ENCODE measurements at places on chromosomes 12 and 14.
A peak's percentile ranks its signal among the peaks of the same experiment; 100 is the strongest.

DNA sequence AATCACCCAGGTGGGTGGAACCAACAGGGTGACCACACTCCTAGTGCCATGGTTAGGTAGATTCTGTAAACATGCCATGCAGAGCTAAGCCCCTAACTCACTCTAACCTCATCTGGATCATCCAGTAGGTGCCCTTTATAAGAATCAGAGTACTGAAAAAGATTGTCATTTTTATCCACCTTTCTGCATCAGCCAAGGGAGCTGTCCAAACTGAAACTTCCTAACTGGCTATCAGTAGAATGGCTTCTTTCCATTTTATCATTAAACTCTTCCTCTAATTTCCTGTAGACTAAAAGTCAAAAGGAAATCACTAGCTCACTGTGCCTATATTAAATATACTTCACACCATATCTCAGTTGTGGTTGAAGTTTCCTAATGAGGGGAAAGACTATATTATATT is 6.5 kb downstream of the KCNK10 start:
- DNase-seq, result no peak

DNA sequence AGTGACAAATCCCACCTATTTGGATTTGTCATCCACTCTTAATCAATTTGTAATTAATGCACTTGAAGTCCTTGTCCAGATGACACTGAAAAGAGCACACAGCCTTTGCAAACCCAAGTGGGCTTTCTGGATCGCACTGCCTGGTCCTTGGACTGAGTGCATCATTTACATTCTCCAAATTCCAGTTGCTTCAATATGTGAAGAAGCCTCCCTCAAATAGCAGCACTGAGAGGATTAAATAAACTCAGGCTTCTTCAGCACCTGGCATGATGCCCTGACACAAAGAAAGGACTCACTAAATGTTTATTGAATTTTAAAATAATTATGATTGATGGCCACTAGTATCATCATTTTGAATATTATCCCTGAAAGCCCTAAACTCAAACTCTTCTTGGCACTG is 496.5 kb downstream of the VRK1 start:
- DNase-seq, result no peak

- no peak for DNase-seq
These were observed 33.3 kb upstream of the CCDC198 start for GRCh38 chr14:57526942-57527341.

DNA sequence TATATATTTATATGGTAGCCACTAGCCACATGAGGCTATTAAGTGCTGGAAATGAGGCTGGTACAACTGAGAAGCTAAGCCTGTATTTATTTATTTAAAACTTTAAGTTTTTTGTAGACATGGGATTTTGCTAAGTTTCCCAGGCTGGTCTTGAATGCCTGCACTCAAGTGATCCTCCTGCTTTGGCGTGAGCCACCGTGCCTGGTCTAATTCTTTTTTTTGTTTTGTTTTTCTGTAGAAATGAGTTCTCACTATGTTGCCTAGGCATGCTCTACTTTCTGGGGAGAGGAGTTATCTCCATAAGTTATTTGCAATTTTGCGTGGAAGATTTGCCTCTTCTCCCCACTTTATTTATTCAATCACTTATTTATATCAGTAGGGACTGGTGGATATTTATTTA is 4.8 kb upstream of the SNRNP35 start:
- no peak for DNase-seq

DNA sequence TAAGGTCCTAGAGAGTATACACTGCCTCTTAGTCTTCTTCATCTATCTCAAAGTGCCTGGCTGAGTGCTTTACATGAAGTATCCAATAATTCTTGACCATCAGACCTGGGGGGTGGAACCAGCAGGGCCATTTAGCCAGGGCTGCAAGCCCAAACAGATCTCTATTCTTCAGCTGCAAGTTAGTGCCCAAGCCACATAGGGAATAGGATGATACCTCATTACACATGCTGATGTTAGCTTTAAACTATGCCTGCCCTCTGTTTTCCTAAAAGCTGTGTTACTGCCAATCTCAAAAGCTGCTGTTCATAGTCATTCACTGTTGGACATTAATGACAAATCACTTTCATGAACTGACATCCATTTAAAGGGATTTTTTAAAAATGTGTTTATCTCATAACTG is 16.7 kb upstream of the IFNG start:
- no peak for DNase-seq

- no peak for DNase-seq
These were observed 67.6 kb upstream of the KTN1 start for GRCh38 chr14:55512421-55512820.

GRCh38 chr12:133202493-133203343 is 21.4 kb downstream of the ZNF268 start:
- DNase-seq, result no peak

DNA sequence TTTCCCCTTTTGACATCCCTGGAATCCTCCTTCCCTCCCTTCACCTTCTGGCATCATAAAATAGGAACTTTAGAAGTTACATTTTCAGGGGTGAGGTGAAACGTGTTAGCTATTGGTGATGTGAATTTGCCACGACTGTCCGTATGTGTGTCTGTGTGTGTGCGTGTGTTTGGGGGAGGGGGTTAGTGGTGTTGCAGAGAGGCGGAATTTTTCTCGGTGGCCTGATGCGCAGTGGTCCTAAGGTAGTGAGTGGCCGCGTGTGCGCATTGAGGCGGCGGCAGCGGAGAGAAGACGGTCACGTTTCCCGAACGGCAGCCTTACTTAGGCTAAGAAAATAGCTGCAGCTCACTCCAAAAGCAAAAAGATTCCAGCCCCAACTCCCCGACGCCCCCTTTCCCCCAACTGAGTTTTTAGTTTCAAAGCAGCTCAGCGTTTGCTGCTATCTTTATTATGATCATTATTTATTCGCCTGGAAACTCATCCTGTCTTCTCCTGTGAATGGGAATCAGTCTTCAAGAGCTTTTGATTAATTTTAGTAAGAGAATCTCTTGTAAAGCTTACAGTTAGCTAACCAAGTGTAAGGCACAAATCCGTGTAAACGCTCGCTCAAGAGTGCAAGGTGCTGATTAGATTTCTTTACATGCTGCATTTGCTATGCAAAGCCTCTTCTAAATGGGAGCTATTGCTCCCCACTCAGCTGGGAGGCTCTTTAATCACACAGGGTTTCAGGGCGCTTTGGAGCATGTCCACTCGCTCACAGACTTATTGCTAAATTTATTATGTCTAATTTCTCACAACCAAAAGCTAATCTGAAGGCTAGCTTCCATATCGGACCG is 4.7 kb downstream of the FLRT2 start:
- DNase-seq, result no peak

DNA sequence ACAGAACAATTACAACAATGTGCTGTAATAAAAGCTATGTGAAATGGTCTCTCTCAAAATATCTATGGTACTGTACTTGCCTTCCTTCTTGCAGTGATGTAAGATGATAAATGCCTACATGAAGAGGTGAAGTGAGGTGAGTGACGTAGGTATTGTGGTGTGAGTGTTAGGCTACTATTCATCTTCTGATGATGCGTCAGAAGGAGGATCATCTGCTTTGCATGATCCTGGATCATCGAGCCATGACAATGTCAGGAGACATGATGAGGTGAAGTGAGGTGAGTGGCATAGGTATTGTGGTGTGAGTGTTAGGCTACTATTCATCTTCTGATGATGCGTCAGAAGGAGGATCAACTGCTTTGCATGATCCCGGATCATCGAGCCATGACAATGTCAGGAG is 105.8 kb downstream of the KCNC2 start:
- no peak for DNase-seq

GRCh38 chr12:73136386-73136785 is 864.2 kb downstream of the TRHDE start:
- DNase-seq, result no peak

DNA sequence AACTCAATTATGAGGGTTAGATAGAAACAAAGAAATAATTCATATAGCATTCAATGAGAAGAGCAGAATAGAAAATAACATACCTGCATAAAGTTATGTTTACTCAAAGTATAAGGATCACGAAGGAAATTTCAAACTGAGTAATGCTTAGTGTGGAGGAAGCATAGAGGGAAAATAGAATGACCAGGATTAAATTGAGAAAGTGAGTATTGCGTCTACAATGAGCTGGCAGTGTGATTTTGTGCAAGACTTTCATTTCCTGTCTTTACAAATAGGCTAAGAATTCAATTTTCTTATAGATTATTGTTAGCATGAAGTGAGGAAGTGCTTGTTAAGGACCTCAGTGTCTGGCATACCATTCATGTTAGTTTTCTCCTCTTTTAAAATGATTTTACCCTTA is 12.0 kb downstream of the ADGRD1 start:
- no peak for DNase-seq

DNA sequence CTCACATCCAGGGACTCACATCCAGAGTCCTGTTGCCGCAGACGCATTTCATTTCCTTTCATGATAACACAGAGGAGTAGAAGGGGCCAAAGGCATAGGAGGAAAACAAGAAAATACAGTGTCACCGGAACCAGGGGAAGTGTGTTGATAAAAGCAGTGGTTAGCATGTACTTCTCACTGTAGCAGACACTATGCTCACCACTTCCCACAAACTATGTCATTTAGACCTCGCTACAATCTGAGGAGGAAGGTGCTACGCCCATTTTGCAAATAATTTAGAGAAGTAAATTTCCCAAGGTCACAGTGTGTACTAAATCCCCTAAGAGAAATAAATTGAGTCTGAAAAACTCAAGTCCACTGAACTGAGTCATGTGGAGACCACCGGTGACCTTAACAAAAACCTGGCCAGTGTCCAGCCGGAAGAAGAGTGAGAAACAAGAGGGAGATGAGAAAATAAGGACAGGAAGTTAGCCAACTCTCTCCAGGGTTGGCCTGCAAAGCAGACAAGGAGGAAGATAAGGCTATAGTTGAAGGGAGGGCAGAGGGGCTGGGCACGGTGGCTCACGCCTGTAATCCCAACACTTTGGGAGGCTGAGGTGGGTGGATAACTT is 25.8 kb upstream of the TMCC3 start:
- DNase-seq, result no peak

GRCh38 chr12:69007101-69007854 is 74.3 kb upstream of the CPM start:
- DNase-seq, result peak; percentile 32
